ENCODE measurements at places on chromosomes 5 and 9.

DNA sequence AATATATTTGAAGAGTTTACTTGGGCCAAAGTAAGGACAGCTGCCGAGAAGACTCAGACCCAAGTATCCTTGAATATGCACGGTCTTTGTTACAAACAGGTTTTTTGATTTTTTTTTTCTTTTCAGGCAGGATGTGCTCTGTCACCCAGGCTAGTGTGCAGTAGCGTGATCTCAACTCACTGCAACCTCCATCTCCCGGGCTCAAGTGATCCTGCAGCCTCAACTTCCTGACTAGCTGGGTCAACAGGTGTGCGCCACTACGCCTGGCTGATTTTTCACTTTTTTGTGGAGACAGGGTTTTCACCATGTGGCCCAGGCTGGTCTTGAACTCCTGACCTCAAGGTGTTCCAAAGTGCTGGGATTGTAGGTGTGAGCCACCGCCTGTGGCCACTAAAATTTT lies 27.4 kb downstream of the JMY start:
- no peak for DNase-seq

- no peak for DNase-seq
These were observed 105.4 kb upstream of the TBCA start for GRCh38 chr5:77881528-77881927.

GRCh38 chr5:10602031-10602806 lies 38.3 kb downstream of the ANKRD33B start:
- DNase-seq, result no peak

GRCh38 chr9:127173063-127173462 lies 50.6 kb upstream of the ANGPTL2 start:
- no peak for DNase-seq

GRCh38 chr9:5628183-5628529 lies 751 bp upstream of the RIC1 start:
- no peak for DNase-seq

DNA sequence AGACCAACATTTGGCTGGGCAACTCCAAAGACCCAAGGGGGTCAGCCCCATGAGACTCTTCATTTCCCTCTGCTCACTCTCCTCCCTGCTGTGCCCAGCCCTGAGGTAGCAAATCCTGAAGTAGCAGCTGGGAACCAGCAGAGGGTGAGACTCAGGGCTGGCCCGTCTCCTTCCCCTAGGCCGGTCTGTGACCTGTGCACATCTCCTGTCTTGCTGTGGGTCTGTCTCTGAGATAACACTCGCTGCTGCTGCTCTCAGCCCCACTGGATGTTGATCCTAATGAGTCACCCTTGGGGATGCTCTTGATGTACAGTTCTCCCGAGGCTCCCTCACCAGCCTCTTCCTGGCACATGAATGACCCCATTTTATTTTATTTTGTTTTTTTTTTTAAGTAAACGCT lies 7.3 kb upstream of the OR2V1 start:
- DNase-seq, result no peak

GRCh38 chr9:21267485-21268346 lies 27.9 kb upstream of the IFNA14 start:
- no peak for DNase-seq

DNA sequence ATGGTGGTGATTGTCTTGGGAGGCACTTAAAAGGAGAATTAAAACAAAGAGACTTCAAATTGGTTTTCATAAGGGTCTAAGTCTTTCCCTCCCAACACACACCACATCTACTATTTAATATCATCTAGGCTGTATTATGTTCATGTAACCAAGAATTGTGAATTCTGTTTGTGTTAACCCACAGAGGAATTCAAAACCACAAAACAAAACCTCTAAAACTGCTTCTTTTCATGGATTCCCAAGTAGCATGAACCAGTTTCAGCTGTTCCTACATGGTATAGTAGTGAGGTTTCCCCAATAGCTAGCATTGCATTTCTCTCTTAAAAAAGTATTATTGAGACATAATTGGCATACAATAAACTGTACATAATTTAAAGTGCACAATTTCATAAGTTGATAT lies 283.8 kb downstream of the CD180 start:
- no peak for DNase-seq

Measured in fibroblast of mammary gland (primary cell).